Liver (tissue), 10 donors: ENCODE measurements at places on chromosomes 16 and 17.

DNA sequence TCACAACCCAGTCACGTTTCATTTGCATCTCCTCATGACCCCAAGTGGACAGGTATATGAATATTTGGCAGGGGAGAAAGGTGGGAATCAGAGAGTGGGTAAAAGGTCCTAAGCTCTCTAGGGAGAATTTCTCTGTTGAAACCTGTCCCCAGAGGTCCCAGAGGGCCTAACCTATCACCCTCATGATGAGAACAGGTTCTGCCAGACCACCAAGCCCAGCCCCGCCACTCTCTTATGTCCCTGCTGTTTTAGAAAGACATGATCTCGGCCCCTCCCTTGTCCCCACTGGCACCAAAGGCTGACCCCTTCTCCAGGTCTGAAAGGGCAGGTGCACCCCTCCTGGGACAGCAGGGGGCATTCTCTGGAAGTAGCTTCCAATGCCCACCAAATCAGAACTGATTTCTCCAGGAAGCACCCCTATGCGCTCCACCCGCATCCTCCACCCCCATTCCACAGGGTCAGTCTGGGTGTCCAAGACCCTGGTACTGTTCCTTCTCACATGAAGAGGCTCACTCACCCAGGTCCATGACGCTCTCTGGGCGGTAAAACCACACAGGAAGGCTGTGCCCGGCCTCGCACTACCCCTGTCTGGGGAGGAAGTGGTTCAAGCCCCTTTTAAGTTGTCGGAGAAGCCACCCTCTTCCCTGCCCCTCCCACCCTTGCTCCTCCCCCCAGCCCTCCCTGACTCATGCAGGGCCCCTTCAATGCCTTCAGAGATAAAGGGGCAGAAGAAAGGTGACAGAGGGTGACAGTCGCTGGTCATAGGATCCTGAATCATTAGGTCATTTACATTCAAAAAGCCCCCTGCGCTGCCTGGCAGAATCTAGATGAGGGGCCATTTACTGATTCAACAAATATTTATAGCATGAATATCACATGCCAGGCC lies at the start of gene CCR7:
Gene CCR7 (minus strand): TSS at position 590 of the 886 bp plus-strand sequence. CDS start 63 bp downstream, at position 527.
- no peak within 1 kb of the TSS for H3K27ac ChIP-seq
- DNase-seq: peak; percentile 40
- peaks cover 6% of the 10 kb centered on the region for H3K4me1 ChIP-seq
- H3K36me3 ChIP-seq: no peaks in the 10 kb centered on the region
- no peaks in the 10 kb centered on the region for H3K27me3 ChIP-seq

DNA sequence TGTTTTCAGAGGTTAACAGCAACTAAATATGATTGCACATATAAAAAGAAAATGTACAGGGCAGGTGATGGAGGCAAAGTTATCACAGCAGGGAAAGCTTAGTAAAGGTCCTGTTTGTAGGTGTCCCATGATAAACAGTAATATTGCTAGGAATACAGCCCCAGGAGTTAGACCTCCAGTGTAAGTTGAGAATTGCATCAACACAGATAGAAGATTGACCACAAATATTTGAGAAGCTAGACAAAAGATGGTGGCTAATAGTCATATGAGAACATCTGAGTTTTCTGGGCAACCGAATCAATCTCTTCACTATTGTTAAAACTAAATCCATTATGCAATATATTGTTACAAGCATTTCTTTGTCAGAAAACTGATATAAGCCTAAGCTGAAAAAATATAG lies 152.6 kb downstream of the CDH11 start:
- no peaks in the 10 kb centered on the region for H3K36me3 ChIP-seq
- H3K4me3 ChIP-seq: no peak overlapping the region
- H3K27ac ChIP-seq: no peak overlapping the region

DNA sequence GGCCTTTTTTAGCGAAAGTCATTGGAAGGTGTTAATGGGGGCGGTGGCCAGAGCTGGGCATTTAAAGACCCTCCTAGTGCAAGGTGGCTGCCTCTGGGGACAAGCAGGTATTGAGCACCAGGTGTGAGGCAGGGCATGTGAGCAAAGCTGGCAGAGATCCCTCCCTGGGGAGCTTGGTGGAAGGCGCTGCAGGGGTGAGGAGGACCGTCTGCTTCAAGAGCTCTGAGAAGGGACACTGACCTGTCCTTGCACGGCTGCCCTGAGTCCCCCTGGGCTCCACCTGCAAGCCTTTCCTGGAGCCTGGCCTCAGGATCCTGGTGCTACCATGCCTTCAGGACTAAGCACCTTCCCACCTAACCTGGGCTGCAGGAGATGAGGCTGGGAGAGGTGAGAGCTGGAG lies 127.0 kb upstream of the CIBAR2 start:
- DNase-seq: no peak
- peaks cover 3% of the 10 kb centered on the region for H3K4me1 ChIP-seq
- H3K4me3 ChIP-seq: no peak overlapping the region
- no peak overlapping the region for H3K27ac ChIP-seq
- no peaks in the 10 kb centered on the region for H3K36me3 ChIP-seq
- no peaks in the 10 kb centered on the region for H3K27me3 ChIP-seq

- H3K27me3 ChIP-seq: no peaks in the 10 kb centered on the region
- H3K4me3 ChIP-seq: no peak overlapping the region
- no peak for DNase-seq
- no peaks in the 10 kb centered on the region for H3K36me3 ChIP-seq
Observed at GRCh38 chr17:8841844-8842243, 25.6 kb downstream of the PIK3R6 start.

DNA sequence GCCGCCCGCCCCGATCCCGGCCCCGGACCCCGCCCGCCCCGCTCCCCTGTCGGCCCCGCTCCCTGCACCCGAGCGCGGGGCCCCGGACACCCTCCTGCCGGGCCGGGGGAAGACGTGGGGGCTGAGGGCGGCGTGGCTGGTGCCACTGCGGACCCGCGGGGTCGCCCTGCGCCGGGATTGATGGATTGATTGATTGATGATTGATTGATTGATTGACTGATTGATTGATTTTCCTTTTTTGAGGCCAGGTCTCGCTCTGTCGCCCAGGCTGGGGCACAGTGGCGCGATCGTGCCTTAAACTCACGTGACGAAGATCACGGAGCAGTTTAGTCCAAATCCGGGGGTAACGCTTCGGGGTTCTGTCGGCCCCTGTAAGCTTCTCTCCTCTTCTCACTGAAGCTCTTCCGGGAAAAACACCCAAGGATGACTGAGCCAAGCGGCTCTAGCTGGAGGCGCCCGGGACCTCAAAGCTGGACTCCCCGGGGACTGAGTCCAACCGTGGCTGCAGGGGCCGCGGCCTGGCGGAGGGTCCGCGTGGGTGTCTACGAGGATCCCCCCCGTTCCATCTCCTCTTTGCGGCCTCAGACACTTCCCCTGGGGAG lies 40.2 kb upstream of the BHLHA9 start:
- DNase-seq: no peak
- no peak overlapping the region for H3K27ac ChIP-seq
- peaks cover 9% of the 10 kb centered on the region for H3K27me3 ChIP-seq
- H3K36me3 ChIP-seq: no peaks in the 10 kb centered on the region
- H3K4me1 ChIP-seq: no peaks in the 10 kb centered on the region

- H3K36me3 ChIP-seq: no peaks in the 10 kb centered on the region
- no peaks in the 10 kb centered on the region for H3K27me3 ChIP-seq
- H3K27ac ChIP-seq: no peak overlapping the region
- no peak for DNase-seq
- peaks cover 32% of the 10 kb centered on the region for H3K4me1 ChIP-seq
Observed at GRCh38 chr16:25110387-25110947, 1.1 kb upstream of the LCMT1 start.

- H3K4me3 ChIP-seq: peak overlapping the region; percentile 37
- H3K36me3 ChIP-seq: peaks cover 3% of the 10 kb centered on the region
- DNase-seq: peak; percentile 48
- H3K27me3 ChIP-seq: no peaks in the 10 kb centered on the region
- H3K27ac ChIP-seq: peak overlapping the region; percentile 93
Observed at GRCh38 chr16:30985401-30986128, 558 bp downstream of the HSD3B7 start.
